ENCODE measurements at places on chromosomes 16 and 17.

- DNase-seq, result no peak
These were observed 3.9 kb downstream of the TIMM22 start for GRCh38 chr17:1000597-1001461.

GRCh38 chr17:64205804-64206203 is 57.3 kb downstream of the TEX2 start:
- DNase-seq, result no peak

DNA sequence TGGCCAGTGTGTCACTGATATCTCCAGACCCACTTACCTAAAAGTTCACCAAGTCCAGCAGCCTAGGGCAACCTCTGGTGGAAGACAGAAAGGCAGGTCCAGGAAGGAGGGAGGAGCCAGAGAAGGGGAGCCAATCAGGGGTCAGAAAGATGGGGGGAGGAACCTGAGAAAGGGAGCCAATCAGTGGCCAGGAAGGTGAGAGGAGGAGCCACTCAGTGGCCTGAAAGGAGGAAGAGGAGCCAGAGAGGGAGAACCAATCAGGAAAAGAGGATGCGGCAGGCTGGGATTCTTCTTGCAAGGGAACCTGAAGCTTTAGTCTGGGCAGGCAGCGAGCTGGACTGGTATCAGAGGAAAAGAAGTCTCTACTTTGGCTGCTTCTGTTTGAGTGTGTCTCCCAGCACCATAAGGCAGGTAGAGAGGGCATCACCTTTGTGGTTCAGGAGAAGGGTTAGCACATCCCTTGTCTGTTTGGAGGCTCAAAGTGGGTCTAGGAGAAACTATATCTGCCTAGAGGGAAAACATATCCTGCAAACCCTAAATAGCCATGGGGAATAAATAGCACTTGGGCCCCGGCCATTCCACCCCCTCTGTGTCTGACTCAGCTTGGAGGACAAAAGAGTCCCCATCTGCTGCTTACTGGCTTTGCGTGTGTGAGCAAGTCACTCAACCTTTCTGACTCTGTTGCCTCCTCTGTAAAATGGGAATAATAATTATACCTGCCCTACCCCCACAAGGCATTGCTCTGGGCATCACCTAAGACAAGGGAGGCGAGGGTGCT is 43.4 kb upstream of the CRHR1 start:
- peak; percentile 45 for DNase-seq

DNA sequence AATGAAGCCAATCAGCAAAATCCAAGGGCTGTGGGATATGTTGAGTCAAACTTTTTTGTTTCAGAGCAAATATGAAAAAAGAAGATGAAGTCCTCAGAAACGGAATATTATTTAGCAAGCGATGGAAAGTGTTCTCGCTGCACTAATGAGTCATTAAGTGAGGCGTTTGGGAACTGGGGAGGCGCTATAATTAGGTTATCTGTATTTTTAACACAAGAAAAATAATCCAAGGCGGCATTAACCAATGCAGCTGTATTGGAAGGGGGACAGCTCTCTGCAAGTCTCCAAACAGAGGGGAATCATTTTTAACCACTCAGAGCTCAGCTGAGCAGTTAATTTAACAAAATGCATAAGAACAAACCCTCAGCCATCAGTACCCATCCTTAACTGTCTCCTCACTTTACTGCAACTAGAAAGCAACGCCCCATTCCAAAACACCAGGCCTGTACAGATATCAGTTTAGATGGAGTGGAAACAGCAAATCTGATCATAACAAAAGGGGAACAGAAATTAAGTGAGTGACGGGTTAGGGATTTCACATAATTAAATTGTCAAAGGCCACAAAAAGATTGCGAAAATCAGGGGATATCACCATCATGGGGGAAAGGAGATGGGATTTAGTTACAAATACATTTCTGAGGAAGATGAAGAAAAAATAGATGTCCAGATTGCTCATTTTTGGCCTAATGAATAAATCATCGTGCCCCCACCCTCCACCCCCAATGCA is 211.0 kb upstream of the TOX3 start:
- DNase-seq, result no peak

DNA sequence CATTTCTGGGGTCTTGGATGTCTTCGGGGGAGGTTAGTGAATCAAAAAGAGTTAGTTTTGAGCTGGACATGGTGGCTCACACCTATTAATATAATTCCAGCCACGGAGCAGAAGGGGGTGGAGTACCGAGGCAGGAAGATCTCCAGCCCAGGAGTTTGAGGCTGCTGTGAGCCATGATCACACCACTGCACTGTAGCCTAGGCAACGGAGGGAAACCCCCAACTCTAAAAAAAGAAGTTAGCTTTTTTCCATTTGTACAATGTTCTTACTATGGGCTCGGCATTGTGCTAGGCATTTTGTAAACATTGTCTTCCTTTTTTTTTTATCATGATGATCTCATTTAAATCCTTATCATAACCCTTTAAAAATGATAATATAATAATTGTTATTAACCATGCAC is 8.3 kb upstream of the SNF8 start:
- peak; percentile 58 for DNase-seq

- DNase-seq, result no peak
These were observed 301.8 kb downstream of the CPPED1 start for GRCh38 chr16:12501707-12502457.

DNA sequence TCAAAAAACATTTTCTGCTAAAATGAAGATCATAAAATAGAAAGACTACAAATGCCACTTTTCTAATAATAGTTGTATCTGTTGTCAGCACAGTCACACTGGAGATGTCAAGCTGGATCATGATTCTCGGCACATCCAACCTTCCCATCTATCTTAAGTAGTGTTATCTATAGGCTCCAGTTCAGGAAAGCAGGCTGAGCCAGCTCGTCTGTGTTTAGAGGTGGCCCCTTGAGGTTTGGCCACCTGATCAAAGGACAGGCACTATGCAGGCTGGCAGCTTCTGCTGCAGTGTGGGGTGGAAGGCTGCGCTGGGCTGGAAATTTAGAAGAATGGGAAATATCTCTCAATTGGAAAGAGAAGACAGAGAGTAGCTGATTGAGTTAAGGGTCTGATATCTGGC is 32.4 kb downstream of the SMYD4 start:
- DNase-seq, result no peak

DNA sequence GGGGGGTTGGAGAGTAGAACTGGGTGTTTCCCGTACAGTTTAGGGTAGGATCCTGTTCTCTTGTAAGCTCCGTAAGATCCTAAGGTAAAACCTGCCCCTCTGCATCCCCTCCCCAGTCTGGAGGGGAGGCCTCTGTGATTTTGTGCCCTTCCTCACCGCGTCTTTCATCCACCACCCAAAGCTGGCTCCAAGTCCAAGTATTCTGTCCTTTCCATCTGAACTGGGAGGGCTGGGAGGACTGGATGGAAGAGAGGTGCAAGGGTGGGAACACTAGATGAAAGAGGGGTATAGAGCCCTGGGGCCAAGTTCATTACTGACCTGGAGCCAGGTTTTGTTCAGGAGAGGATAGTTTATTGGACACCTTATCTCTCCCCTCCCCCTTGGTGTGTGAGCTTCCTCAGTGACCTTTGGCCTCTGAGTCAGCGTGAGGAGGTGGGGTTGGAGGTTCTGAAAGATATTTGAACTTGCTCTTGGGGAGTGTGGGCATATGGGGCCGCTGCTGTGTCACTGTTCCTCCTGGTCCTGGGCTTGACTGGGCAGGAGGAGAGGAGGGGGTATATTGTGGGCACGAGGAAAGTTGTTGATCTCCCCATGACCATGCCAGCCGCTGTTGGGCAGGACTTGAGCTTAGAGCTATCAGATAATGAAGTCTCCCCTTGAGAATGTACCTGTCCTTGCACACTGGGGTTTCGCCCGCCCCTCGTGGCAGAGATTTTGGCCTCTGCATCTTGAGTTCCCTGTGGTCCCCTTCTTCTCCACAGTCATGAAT is 1.6 kb downstream of the LASP1 start:
- DNase-seq, result peak; percentile 70

- no peak for DNase-seq
These were observed 1.4 kb downstream of the HBM start for GRCh38 chr16:167122-167690.

DNA sequence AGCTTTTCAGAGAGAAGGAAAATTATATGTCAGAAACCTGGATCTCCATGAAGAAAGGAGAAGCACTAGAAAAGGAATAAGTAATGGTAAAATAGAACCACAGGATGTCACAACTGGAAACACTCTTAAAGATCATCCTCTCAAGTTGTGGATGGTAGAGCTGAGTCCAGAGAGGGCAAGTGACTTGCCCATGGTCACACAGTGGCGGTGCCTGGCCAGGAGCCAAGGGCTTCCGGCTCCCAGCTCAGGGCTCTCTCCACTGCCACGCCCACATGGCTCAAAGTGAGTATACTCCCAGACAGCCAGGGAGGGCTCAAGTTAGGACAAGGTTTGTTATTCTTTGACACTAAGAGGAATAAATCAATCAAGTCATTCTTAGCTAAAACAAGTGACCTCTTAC is 159.8 kb downstream of the COPRS start:
- DNase-seq, result no peak

- DNase-seq, result no peak
These were observed 3.0 kb downstream of the KRT27 start for GRCh38 chr17:40779181-40779909.

DNA sequence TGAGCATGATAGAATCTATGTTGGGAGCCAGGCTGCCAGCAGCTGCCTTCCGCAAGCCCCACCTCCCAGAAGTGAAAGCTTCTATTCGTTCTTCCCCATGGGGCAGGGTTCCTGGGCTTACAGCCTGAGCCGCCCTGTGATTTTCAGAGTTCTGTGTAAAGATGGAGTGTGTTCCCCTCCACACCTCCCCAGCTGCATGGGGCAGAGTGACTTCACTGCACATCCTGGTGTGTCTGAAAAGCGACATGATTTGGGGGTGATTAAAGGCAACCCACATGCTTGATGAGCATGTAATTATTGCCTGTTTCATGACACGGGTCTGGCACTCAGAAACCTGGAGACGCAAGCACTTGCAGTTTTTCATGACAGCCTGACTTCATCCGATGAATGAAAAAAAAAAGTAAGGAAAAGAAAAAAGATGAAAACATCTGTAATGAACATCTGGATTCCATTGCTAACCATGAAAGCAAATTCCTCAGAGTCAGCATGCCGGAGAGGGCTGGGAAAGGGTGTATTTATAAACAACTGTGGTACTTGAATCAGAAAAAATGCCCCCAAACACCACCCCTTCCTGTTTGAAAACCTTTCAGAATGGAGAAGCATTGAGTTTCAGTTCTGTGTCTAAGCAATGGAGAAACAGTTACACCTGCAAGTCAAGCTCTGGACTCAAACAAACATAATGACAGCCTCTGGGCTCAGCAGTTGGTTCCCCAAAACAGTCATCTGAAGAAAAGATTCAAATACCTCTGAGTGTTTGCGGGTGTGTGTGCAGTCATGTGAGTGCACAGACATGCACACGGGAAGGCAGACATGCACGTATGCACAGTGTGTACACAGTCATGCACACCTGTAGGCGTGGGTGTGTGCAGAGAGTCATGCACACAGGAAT is 266.0 kb downstream of the ENGASE start:
- peak; percentile 79 for DNase-seq

DNA sequence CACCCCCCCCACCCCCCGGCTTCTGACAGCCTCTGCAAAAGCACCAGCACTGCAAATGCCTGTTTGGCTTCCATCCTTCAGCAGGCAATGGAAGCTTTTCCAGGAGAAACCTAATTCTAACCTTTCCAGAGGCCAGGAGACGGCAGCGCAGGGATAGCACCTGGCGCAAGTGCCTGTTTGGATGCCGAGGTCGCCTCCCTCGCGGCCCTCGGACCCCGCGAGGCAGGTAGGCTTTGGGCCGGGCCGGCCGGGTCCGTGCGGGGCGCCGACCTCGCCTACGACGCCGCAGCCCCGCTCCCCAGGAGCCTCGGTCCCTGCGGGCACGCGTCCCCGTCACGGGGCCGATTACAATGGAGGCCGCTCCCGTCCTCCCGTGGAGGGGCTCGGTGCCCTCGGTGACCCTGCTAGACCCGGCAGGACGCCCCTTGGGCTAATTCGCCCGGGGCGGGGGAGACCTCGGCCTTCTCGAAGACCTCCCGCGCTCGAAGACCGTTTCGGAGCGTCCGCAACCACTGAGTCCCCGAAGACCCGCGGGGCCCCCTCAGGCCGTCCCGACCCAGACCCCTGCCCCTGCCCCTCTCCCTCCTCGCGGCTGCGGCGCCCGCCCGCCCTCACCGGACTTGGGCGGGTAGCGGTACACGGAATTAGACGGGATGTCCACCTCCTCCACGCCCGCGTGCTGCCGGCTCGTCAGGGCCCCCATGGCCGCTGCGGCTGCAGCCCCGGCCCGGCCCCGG is 587 bp downstream of the RNF157 start:
- DNase-seq, result no peak

GRCh38 chr17:21049457-21049856 is 6.6 kb upstream of the USP22 start:
- DNase-seq, result no peak

- no peak for DNase-seq
These were observed 53.1 kb downstream of the VAT1L start for GRCh38 chr16:77841502-77841763.

- no peak for DNase-seq
These were observed 33.2 kb upstream of the MPHOSPH6 start for GRCh38 chr16:82203198-82203597.

- no peak for DNase-seq
These were observed 7.3 kb downstream of the HSD11B2 start for GRCh38 chr16:67438098-67438791.

GRCh38 chr17:28491286-28491685 is 14.9 kb upstream of the FOXN1 start:
- DNase-seq, result no peak

GRCh38 chr16:85498607-85499006 is 114.5 kb upstream of the GSE1 start:
- no peak for DNase-seq

GRCh38 chr17:69058165-69058564 is 2.6 kb downstream of the ABCA9 start:
- DNase-seq, result no peak

GRCh38 chr16:11259655-11260595 is 3.9 kb upstream of the SOCS1 start:
- DNase-seq, result no peak

DNA sequence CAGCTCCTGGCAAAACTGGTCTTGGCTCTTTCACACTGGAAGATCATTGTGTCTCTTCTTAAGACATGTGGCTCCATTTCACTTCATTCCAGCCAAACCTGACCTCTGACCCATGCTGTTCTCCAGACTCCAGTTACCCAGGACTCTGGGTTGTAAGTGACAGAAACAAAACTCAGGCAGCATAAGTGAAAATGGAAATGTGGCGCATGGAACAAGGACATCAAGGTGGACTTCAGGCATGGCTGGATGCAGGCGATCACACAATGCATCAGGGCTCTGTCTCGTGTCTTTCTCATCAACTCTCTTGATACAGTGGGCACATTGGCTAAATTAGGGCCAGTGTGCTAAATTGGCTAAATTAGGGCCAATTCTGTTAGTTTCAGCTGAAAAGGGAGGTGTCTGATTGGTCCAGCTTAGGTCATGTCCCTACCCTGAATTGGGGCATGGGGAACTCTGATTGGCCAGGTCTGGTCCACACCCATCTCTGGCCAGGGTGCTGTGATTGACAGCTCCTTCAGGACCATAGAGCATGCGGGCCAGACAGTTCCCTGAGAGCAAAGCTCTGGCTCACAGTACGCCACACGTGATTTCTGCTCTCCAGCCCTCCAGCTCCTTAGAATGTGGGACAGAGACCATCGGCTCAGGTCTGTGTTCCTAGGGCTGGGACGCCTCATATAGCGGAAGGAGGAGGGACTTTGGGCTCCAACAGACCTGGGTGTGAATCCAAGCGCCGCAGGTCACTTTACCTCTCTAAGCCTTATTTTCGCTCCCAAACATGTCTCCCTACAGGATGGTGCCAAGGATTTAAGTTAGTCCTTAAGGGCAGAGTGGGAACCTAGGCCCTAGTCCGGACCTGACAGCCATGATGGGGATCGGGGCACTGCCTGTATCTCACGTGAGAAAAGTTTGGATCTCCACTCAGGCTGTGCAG is 17.5 kb downstream of the SOCS1 start:
- no peak for DNase-seq

GRCh38 chr17:6461792-6462524 is 17.7 kb downstream of the PIMREG start:
- no peak for DNase-seq
